ENCODE measurements at places on chromosomes 5 and 9.

DNA sequence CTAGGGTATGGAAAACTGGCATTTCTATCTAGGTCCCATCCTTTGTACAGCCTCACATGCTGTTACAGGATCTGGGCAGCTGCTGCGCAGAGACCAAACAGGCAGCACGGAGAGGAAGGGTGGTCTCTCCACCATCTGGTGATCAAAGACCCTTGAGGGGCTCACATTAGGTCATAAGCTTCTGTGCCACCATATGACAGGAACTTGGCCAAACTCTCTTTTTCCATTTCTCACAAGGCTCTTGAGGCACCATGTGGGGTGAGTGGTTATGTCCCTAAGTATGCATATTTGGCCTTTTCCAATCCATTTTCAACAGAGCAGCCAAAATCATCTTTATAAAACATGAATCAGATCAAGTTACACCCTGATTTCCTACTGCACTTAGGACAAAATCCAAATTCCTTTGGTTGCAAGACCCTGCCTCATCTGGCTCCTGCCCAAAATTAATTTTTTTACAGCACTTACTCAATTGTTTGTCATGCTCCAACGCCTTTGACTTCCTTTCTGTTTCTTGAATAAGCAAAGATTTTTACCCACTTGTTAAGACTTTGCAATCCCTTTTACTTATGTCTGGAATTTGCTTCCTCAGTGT, 730.0 kb downstream of the MAT2B start:
- no peak overlapping the region for H3K4me3 ChIP-seq
- H3K27ac ChIP-seq = no peak overlapping the region
- no peaks in the 10 kb centered on the region for H3K27me3 ChIP-seq
- DNase-seq = no peak
- no peaks in the 10 kb centered on the region for H3K36me3 ChIP-seq

DNA sequence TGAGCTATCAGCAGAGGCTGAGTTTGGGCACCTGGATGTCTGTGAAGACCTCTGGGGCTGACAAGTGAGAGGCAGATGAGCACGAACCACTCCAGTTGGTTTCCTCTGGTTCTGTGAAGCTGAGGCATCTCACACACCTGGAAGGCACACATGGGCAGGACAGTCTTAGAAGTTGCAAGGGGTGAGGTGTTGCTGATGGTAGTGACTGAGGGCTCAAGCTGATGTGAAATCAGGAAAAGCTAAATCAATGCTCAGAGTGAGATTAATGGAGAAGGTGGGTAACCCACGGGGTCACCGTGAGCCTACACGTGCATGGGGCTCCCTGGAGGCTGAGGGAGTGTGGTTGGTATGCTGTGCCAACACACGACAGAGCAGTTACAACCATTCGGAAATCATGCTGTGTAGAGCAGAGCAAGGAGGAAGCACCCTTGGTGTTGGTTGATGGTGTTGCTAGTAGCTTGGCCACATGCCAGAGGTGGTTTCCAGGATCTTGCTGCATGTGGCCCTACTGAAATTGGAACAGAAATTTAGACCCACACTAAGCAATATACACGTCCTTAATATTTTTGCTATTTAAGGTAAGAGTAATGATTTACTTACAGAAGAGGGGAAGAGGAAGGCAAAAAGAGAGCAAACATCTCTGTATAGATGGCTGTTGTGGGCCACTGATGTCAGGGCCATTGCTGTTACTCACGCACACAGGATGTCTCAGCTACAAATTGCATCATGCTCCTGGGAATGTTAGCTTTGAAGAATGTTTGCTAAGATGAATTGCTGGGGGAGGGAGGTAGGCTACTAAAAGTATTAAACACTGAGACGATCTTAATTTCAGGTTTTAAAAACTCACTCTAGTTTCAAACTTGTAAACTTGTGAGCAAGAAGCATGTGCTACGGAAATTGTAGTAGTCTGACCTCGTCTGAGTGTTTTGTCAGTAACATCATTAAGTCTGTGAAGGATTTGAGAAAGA, 170.5 kb downstream of the ARHGEF28 start:
- DNase-seq = no peak
- H3K27ac ChIP-seq = no peak overlapping the region
- no peak overlapping the region for H3K4me3 ChIP-seq
- no peaks in the 10 kb centered on the region for H3K4me1 ChIP-seq
- no peaks in the 10 kb centered on the region for H3K36me3 ChIP-seq
- no peaks in the 10 kb centered on the region for H3K27me3 ChIP-seq

DNA sequence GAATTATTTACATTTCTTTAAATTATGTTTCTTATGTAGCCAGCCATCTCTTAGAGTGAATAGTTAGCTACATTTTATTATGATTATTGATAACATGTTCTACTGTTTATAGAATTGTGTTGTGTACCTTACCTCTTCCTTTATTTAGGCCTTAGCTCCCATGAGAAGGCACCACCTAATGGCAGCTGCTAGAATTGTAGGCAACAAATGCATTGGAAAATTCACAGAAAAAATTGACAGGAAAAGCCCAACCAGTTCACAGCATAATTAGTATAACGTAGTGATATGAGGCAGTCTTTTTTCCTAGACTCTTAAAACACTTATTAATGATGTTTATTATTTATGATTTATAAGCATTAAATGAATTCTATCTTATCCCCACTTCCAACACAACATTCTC, 175.8 kb downstream of the WDR70 start:
- no peak overlapping the region for H3K4me3 ChIP-seq
- no peaks in the 10 kb centered on the region for H3K36me3 ChIP-seq
- no peak overlapping the region for H3K27ac ChIP-seq
- H3K27me3 ChIP-seq = no peaks in the 10 kb centered on the region

- no peak for DNase-seq
- H3K36me3 ChIP-seq = no peaks in the 10 kb centered on the region
- H3K4me1 ChIP-seq = no peaks in the 10 kb centered on the region
- H3K27me3 ChIP-seq = no peaks in the 10 kb centered on the region
- no peak overlapping the region for H3K4me3 ChIP-seq
Measured at GRCh38 chr5:173301695-173302545, 26.3 kb downstream of the STC2 start.

GRCh38 chr9:121640076-121640475, 11.4 kb upstream of the DAB2IP start:
- no peaks in the 10 kb centered on the region for H3K36me3 ChIP-seq
- no peak for DNase-seq
- H3K4me1 ChIP-seq = no peaks in the 10 kb centered on the region
- H3K27ac ChIP-seq = no peak overlapping the region

GRCh38 chr9:84296146-84296843, 44.3 kb downstream of the SLC28A3 start:
- no peak overlapping the region for H3K4me3 ChIP-seq
- no peaks in the 10 kb centered on the region for H3K4me1 ChIP-seq
- no peak for DNase-seq
- no peak overlapping the region for H3K27ac ChIP-seq
- H3K27me3 ChIP-seq = no peaks in the 10 kb centered on the region
- no peaks in the 10 kb centered on the region for H3K36me3 ChIP-seq

DNA sequence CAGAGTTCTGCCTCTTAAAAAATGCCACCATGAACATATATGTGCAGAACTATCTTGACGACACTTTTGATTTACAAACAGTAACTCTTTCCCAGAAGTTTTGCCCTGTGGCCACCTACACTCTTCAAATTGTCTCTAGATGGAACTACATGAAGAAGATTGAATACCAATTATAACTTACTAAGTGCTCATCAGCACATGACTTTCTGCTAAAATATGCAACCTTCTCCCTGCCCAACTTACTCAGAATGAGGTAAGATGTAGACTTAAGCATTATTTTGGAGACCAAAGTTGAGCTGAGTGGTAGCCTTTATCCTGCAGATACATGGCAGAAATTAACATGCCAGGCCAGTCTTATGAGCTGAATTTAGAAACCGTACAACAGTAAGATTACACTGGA, 105.4 kb downstream of the SEMA5A start:
- no peaks in the 10 kb centered on the region for H3K4me1 ChIP-seq
- DNase-seq = no peak
- no peaks in the 10 kb centered on the region for H3K27me3 ChIP-seq
- no peak overlapping the region for H3K4me3 ChIP-seq

DNA sequence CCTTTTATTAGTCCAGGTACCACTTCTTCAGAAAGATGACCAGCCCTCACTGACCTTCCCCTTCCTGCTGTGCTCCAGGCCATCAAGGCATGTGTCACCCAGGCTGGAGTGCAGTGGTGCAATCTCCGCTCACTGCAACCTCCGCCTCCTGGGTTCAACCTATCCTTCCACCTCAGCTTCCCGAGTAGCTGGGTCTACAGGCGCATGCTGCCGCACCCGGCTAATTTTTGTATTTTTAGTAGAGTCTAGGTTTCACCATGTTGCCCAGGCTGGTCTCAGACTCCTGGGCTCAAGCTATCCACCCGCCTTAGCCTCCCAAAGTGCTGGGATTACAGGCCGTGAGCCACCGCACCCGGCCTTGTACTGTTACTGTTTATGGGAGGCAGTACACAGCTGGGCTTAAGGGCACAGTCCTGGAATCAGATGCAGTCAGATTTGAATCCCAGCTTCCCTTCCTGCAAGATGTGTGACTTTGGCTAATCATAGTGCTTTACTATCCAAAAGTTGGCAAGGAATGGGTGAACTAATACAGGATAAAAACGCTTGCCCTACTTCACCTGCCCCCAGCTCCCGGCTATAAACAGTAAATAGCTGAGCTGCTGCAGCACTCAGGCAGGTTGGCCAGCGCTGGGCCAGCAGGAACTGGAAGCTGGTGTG, 483 bp upstream of the EIF4EBP3 start:
- H3K36me3 ChIP-seq = no peaks in the 10 kb centered on the region
- H3K27ac ChIP-seq = peak overlapping the region; percentile 100
- H3K27me3 ChIP-seq = no peaks in the 10 kb centered on the region
- no peak for DNase-seq

DNA sequence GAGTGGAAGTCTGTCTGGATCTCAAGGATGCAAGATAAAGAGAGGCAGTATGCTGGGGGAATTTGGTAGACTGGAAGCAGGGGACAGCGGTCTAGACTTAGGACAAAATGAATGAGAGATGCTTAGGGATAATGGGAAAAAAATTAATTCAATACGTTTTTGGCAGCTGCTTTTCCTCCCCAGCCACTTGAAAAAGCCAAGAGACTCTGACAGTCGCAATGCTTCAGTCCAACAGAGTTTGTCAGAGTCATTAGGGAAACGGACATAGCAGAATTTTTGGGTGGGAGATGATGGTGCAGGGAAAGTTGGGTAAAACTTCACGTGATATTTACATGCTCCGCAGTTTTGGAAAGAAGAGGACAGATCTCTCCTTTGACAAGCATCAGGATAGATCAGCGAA, 129.7 kb downstream of the GOLPH3 start:
- no peaks in the 10 kb centered on the region for H3K4me1 ChIP-seq
- H3K4me3 ChIP-seq = no peak overlapping the region
- no peak for DNase-seq
- H3K27ac ChIP-seq = no peak overlapping the region
- H3K36me3 ChIP-seq = no peaks in the 10 kb centered on the region

GRCh38 chr5:43609752-43610151, 6.8 kb downstream of the NNT start:
- no peak for DNase-seq
- no peak overlapping the region for H3K27ac ChIP-seq
- H3K4me1 ChIP-seq = no peaks in the 10 kb centered on the region
- no peaks in the 10 kb centered on the region for H3K36me3 ChIP-seq
- no peak overlapping the region for H3K4me3 ChIP-seq
- H3K27me3 ChIP-seq = no peaks in the 10 kb centered on the region

GRCh38 chr5:143413958-143414669, 10.6 kb upstream of the NR3C1 start:
- no peak for DNase-seq
- no peaks in the 10 kb centered on the region for H3K27me3 ChIP-seq
- no peak overlapping the region for H3K4me3 ChIP-seq
- H3K36me3 ChIP-seq = no peaks in the 10 kb centered on the region
- no peak overlapping the region for H3K27ac ChIP-seq
- H3K4me1 ChIP-seq = no peaks in the 10 kb centered on the region

GRCh38 chr5:107422494-107422893, 248.2 kb downstream of the EFNA5 start:
- DNase-seq = no peak
- H3K36me3 ChIP-seq = no peaks in the 10 kb centered on the region
- no peaks in the 10 kb centered on the region for H3K4me1 ChIP-seq
- H3K27me3 ChIP-seq = no peaks in the 10 kb centered on the region
- H3K4me3 ChIP-seq = no peak overlapping the region
- peak overlapping the region; percentile 12 for H3K27ac ChIP-seq

GRCh38 chr9:124843456-124844034, 9.7 kb upstream of the WDR38 start:
- no peak overlapping the region for H3K4me3 ChIP-seq
- H3K4me1 ChIP-seq = no peaks in the 10 kb centered on the region
- DNase-seq = no peak
- no peaks in the 10 kb centered on the region for H3K27me3 ChIP-seq
- no peaks in the 10 kb centered on the region for H3K36me3 ChIP-seq

DNA sequence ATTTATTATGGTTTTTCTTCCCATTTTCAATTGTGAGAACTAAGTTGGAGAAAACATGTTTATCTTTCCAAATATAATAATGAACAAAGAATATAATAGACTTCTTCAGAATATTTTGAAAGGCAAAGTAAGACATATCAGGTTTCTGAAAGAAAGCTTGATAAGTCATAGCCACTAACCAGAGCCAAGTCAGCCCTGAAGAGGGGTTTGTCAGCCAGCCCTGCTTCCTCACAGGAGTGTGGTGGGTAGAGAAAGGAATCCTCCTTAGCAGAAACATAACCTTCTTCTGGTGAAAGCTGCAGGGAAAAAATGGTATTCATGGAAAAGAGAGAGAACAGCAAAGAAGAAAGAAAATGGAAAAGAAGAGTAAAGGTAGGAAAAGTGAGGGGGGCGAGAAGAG, 93.4 kb downstream of the MPDZ start:
- no peaks in the 10 kb centered on the region for H3K36me3 ChIP-seq
- no peaks in the 10 kb centered on the region for H3K27me3 ChIP-seq
- no peak overlapping the region for H3K27ac ChIP-seq
- DNase-seq = no peak
- H3K4me3 ChIP-seq = no peak overlapping the region

GRCh38 chr5:445591-445990, 2.6 kb downstream of the EXOC3 start:
- H3K4me3 ChIP-seq = no peak overlapping the region
- H3K27ac ChIP-seq = no peak overlapping the region
- peaks cover 6% of the 10 kb centered on the region for H3K4me1 ChIP-seq
- no peaks in the 10 kb centered on the region for H3K36me3 ChIP-seq
- no peak for DNase-seq

- peaks cover 4% of the 10 kb centered on the region for H3K4me1 ChIP-seq
- no peaks in the 10 kb centered on the region for H3K27me3 ChIP-seq
- H3K4me3 ChIP-seq = no peak overlapping the region
- no peaks in the 10 kb centered on the region for H3K36me3 ChIP-seq
Measured at GRCh38 chr9:134291961-134292871, 34.0 kb upstream of the RXRA start.

- no peak overlapping the region for H3K4me3 ChIP-seq
- H3K36me3 ChIP-seq = no peaks in the 10 kb centered on the region
- no peaks in the 10 kb centered on the region for H3K27me3 ChIP-seq
- no peaks in the 10 kb centered on the region for H3K4me1 ChIP-seq
Measured at GRCh38 chr5:19048726-19049125, 939.3 kb downstream of the CDH18 start.

GRCh38 chr9:83235526-83235925, 172.6 kb upstream of the RASEF start:
- no peak overlapping the region for H3K4me3 ChIP-seq
- no peaks in the 10 kb centered on the region for H3K36me3 ChIP-seq
- DNase-seq = no peak
- no peaks in the 10 kb centered on the region for H3K27me3 ChIP-seq

- peaks cover 9% of the 10 kb centered on the region for H3K4me1 ChIP-seq
- peak overlapping the region; percentile 50 for H3K27ac ChIP-seq
- no peak for DNase-seq
- no peaks in the 10 kb centered on the region for H3K27me3 ChIP-seq
- H3K36me3 ChIP-seq = no peaks in the 10 kb centered on the region
- H3K4me3 ChIP-seq = no peak overlapping the region
Measured at GRCh38 chr5:141872496-141873356, 5.5 kb downstream of the PCDH1 start.

All from breast epithelium (tissue), 4 donors.